Heart right ventricle (tissue), 16 donors: ENCODE measurements at places on chromosomes 2 and 18. TPM values are rescaled to one million over a fixed set of nuclear protein-coding genes. Genes with fewer than 3 reads are reported as not detected.

- DNase-seq: no peak
Measured at GRCh38 chr2:208937521-208937920, 486.3 kb upstream of the MAP2 start.

DNA sequence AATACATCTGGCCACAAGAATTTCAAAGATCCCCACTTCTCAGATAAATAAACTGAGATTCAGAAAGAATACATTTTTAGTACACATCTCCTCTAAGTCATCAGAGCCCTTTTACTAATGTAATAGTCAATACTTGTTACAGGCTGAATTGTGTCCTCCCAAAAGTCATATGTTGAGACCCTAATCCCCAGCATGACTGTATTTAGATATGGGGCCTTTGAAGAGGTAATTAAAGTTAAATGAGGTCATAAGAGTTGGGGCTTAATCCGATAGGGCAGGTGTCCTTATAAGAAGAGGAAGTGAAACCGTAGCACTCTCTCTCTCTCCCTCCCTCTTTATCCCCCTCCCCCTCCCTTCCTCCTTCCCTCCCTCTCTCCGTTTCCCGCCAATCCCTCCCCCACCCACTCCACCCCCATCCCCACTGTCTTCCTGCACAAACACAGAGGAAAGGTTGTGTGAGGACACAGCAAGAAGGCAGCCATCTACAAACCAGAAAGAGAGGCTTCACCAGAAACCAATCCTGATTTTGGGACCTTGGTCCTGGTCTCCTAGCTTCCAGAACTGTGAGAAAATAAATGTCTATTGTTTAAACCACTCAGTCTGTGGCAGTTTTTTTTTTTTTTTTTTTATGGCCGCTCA lies 66.6 kb upstream of the ZNF397 start:
- DNase-seq: no peak

DNA sequence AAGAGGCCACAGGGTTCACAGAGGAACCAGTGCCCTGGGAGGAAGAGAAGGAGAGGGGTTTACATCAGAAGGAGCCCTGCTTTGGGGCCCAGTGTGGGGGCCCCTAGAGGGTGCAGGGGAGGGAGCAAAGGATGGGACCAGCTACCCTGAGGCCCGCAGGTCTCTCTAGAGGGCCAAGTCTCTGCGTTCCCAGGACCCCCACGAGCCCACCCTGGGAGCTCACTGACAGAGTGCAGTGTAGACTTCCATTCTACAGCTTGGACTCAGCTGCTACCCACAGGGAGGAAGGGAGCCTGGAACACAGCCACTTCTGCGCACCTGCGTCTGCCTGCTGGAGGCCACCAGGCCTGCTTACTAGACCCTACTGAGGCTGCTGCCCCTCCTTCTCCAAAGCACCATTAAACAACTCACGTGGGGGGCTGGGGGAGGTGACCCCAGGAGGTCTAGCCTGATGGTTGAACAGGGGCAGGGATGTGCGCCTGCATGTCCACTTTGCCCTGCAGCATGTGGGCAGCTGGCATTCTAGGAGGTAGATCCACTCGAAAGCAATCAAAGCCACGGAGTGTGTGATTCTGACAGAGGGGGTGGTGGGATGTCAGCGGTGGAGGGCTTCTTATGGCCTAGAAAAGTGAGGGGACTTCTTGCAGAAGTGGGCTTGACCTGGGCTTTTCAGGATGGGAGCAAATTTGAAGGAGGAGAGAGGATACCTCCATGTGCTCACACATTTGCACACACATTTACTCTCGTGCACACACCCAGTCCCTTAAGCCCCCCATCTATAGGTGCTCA lies 90.2 kb downstream of the ZFP36L2 start:
- no peak for DNase-seq

GRCh38 chr2:131659168-131659572 lies 131.5 kb downstream of the CCDC74A start:
- DNase-seq: no peak

DNA sequence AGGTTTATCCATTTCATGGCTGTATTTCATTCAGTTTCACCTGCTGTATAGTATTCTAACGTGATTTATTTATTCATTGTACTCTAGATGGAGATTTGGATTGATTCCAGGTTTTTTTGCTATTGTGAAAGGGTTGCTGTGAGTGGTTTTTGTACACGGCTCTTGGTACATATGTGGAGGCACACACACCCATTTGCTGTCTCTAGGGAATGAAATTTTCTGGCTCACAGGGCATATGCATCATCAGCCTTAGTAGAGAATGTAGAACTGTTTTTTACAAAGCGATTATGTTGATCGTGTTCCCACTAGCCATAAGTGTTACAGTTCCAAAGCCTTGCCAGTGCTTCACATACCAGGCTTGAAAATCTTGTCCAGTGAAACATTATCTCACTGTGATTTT lies 5.1 kb downstream of the SPTBN1 start:
- no peak for DNase-seq

DNA sequence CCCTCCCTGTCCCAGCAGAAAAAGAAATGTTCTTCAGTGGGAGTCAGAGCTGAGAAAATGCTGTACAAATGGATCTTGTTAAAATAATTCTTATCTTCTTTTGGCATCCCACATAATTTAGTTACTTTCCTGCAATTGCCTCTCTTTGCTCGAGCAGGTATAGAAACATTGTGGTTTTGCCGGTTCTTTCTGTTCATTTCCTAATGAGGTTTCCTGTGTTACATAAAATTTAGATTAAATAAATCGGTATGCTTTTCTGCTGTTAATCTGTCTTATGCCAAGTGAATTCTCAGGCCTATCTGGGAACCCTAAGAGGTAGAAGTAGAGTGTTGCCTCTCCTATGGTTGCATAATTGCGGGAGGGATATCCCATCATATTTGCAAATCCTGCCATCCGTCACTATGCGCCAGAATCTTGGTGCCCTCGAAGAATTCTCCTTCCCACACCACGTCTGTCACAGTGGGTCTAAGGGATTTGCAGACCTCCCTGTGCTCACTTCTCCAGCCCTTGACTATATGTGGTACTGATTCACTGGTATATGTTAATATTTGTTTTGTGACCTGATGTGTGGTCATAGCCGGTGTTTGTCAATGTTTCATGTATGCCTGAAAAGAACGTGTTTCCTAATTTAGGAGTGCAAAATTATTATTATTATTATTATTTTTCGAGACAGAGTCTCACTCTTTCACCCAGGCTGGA lies 12.2 kb upstream of the HDAC4 start:
- DNase-seq: no peak

DNA sequence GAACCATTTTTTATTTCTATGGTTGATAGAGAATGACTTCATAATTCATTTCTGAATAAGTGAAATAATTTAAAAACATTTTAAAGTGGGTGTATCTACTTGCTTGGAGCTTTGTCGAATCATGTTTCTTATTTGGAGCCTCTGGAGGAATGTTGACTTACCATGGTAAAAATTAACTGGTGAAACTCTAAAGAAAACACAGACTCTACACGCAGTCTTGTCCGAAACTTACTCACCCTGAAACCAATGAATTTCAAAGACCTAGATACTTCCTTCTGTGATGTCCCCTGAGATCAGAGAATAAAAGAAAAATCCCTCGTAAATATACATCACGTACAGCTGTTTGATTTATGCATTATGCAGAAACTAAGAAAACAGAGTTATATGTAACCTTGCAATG lies 665.2 kb upstream of the NRXN1 start:
- DNase-seq: no peak

DNA sequence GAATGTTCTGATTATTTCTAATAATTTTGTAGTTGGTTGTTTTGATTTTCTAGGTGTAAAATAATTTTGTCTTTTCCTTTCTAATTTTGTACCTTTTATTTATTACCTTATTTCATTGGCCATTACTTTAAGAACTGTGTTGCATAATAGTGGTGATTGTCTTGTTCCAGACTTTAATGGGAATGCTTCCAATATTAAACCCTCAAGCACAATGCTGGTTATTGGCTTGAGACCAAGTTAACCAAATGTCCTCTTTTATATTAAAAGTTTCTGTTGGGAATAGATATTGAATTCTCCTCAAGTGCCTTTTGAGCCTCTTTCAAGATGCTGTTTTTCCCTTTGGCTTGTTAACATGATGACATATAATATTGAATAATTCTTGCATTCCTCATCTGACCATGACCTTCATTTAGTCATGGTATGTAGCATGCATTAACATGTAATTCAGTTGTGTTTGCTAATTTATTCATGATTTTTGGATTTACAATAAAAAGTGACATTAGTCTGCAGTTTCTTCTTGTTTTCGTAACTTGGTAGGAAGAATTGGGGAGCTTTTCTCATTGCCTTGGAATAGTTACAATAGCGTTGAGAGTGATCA lies 141.7 kb downstream of the DIS3L2 start:
- no peak for DNase-seq

DNA sequence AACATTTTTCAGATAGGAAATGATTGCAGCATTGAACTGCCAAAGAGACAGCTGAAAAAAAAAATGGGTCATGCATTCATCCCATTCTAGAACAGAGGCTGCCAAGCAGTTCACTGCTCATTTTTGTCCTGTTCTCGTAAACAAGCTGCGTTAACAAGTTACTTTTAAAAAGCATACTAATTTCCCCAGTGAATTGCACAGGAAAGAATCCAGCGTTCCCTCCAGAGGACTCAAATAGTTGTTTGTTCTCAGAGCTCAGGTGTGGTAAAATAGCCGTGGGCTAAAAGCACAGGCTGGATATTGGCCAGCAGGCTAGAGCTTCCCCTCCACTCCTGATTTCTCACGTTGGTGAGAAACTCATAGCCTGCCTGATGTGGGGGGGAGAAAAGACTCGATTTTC lies 76.1 kb upstream of the AQP4 start:
- DNase-seq: no peak

DNA sequence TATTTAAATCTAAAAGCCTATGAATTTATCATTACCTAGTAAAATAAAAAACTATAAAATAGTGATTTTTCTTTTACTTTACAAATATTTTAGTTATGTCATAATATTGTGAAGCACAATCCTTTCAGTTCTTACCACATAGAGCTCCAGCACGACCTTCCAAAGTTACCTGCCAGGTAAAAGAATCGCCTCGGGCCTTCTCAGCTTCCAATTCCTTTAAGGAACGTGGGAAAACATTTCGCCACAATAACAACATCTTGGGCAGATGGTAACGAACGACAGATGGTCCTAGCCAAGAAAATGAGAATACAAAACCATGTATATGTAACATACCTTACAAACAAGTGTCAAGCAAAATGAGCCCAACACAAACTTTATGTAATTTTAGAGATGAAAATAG lies 23.7 kb downstream of the HEATR5B start:
- DNase-seq: no peak

DNA sequence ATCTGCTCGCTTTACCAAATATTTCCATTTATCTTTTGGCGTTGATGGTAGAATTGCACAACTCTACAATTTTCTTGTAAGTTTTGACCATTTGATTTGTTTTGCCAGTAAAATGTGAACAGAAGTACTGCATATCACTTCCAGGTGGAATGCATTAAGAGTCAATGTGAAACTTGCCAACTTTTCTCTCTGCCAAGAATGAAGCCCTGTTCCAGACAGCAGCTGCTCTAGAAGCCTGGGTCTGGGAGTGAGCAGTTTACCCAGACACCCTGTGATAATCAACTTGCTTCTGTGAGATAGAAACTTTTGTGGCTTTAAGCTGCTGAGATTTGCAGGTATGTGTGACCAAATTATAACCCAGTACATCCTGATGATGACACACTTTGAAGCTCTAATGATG lies 115.9 kb upstream of the SYT4 start:
- no peak for DNase-seq

- DNase-seq: no peak
Measured at GRCh38 chr2:6926071-6926732, 9.0 kb downstream of the RNF144A start.

- no peak for DNase-seq
Measured at GRCh38 chr2:18339326-18339725, 221.1 kb downstream of the RDH14 start.

DNA sequence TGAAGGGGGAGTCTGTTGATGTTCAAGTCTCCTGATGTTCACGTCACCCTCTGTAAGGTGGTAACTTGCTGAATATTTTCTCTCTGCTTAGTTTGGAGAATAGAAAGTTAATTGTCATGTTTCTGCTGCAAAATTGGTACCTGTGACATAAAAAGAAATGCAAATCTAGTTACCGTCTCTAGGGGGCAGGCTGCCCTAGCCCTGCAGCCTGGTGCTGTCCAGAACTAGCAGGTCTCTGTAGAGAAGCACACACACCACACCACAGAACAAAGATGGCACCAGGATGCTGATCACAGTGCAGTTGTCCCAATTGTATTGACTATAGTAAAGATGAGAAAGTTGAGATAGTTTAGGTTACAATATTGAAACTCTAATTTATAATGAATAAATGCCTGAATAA lies 47.0 kb downstream of the SLC9A4 start:
- no peak for DNase-seq

- DNase-seq: no peak
Measured at GRCh38 chr2:223368481-223368880, 233.7 kb downstream of the SCG2 start.

DNA sequence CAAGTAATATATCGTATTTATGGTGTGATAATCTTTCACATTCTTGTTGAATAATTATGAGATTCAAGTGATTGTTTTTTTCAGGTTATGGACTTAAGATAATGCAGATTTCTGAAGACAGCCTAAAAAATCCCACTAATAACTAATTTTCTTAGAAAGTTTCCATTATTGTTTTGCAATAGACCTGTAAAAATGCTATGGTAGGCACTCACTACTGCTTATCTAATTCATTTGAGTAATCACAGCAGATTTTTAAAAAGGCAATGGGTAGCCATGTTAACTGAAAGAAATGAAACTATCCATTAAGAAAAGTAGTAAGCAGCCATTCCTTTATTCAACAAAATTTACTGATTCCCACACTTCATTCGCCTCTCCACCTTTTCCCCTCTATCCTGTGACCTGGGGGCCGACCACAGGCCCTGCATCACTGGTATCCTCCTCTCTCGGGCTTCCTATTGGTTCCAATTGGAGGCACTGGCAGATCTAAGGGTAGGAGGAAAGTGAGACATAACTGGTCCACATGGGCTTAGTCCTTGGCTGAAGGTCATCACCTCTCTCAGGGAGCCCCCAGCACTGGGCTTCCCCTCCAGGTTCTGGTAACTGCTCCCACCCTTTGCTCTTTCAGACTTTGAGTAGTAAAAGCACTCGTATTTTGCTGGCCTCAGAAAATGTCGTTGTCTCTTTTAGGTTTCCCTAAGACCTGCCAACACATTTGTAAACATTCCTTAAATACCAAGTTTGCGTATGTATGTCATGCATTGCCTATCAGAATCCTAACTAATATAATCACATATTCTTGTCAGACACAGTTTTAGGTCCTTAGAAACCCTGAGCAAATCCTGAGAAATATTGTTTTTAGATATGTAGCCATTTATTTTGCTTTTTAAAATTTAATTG lies 18.5 kb downstream of the RBMS1 start:
- DNase-seq: no peak

GRCh38 chr2:194610297-194610696 lies 1046.7 kb upstream of the SLC39A10 start:
- no peak for DNase-seq

- DNase-seq: no peak
Measured at GRCh38 chr18:7545734-7546133, 21.4 kb upstream of the PTPRM start.

GRCh38 chr2:9573013-9573720 lies 17.5 kb upstream of the ADAM17 start:
- DNase-seq: no peak

The NPPC gene
- polyA plus RNA-seq: 5.9 TPM

The GALNT13 gene
- polyA plus RNA-seq: not detected

The EML6 gene
- 0.22 TPM for polyA plus RNA-seq

The RGPD3 gene
- polyA plus RNA-seq: 0.06 TPM

The EPC2 gene
- polyA plus RNA-seq: 5.5 TPM

The HSBP1L1 gene
- 56.5 TPM for polyA plus RNA-seq

The REEP1 gene
- polyA plus RNA-seq: 20.9 TPM

The DUSP2 gene
- 29.1 TPM for polyA plus RNA-seq

The THSD7B gene
- polyA plus RNA-seq: 0.07 TPM

The LINC00305 gene
- not detected for polyA plus RNA-seq

The HOXD12 gene
- not detected for polyA plus RNA-seq

The CEBPZOS gene
- 190 TPM for polyA plus RNA-seq
